NCI-H226 (cell line): ENCODE measurements at places on chromosomes 13 and 19.

DNA sequence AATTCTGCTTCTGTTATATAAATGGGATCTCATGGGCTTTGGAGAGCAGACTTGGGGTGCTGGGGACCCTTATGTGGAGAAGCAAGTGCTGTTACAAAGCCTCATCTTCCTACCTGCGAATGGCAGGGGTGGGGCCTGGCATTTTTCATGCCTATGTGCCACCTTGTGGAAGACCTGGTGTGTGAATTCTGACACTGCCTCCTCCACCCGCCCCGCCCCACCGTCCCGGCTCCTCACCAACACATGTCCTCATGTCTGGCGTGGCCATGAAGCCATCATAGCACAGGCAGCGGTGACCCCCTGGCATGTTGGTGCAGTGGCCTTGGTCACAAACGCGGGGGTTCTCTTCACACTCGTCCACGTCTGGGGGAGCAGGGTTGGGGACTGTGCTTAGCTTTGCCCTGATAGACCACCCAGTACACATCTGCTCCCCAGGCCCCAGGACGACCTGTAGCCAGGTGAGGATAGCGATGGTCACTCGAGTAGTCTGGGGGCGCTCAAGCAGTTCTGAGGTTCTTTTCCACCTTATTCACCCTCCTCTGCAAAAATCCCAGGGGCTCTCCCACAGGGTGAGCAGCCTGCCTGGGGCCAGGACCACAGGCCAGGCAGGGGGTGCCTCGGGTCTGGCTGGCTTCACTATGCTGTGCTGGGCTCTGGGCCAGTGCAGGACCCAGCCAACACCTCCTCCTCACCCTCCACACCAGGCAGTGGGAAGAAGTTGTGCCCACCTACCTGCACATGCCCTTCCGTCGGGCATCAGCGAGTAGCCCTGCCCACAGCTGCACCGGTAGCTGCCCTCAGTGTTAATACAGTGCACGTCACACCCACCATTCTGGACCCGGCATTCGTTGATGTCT is 32.7 kb downstream of the FBN3 start:
- no peak for DNase-seq

DNA sequence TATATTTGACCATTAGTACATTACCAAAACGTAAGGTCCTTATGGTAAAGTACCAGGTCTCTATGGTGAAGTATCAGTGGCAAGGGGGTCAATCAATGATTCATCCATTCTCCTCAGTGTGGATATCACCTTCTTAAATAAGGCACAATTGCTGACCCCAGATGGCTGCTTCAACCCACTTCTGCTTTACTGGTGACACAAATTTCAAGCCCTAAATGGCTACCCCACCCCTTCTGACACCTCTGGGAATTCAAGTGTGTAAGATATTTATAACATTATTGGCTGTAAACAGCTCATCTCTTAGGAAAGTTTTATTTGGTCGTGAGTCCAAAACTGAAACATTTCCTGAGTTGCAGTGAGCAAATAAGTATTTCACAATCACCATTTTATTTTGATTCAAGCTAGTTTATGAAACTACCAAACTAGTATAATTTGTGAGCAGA is 7.9 kb upstream of the WBP4 start:
- no peak for DNase-seq

GRCh38 chr19:44202470-44202869 is 9.9 kb upstream of the ZNF227 start:
- peak; percentile 76 for DNase-seq

GRCh38 chr13:40985381-40986100 is 33.6 kb downstream of the ELF1 start:
- DNase-seq: no peak

DNA sequence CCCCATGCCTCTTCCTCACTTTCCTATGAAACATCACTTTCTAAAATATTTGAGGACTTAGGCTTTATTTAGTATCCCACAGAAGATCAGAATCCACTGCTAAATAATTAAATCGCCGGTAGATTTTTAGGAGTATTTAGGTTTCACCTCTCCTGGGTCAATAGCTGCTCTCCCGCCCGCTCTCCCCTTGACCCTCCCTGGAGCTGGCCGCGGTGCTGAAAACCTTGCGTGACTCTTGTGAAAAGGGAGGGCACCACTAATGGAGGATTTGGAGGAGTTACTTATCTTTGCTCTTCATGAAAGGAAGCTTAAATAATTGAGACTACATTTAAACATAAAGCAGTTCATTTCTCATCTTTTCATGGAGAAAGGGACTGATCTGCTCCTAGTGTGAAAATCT is 14.1 kb downstream of the POU4F1 start:
- peak; percentile 55 for DNase-seq

- no peak for DNase-seq
Measured at GRCh38 chr19:41912899-41913537, 15.2 kb downstream of the ERFL start.

GRCh38 chr19:44647144-44647543 is 3.4 kb downstream of the PVR start:
- no peak for DNase-seq

- no peak for DNase-seq
Measured at GRCh38 chr13:24851546-24851945, 87.6 kb downstream of the RNF17 start.

DNA sequence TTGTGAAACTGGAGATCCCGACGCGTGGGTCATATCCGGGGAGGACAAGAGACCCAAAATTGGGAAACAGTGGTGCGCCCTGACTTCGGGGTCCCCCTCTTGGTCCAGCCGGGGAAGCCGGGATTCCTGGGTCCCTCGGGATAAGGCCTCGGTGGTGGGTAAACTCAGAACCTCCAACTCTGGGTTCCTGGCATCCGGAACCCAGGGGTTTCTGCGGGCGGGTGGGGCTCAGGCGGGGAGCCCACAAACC is 688 bp downstream of the ZFP36 start:
- no peak for DNase-seq

- DNase-seq: peak; percentile 26
Measured at GRCh38 chr19:41172297-41173164, 20.5 kb upstream of the CYP2S1 start.

GRCh38 chr13:100333141-100333540 is 244.2 kb downstream of the PCCA start:
- DNase-seq: no peak

GRCh38 chr19:45364696-45365095 is 5.7 kb downstream of the ERCC2 start:
- DNase-seq: no peak

DNA sequence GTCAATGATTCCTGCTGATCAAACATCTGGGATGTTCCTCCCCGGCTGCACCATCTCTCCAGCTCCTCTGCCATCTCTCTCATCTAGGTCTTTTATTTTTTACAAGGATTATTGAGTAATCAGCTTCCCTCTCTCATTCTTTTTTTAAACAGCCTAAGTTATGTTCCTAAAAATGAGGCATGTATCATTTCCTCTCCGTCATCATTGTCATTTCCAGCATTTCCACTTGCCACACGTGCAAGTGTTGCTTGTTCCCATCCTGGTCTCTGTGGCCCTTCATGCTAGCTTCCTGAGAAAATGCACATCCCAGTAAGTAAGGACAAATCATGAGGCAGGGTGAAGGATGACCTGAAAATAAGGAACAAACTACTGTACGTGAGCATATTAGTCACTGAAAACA is 102.7 kb upstream of the POSTN start:
- no peak for DNase-seq

DNA sequence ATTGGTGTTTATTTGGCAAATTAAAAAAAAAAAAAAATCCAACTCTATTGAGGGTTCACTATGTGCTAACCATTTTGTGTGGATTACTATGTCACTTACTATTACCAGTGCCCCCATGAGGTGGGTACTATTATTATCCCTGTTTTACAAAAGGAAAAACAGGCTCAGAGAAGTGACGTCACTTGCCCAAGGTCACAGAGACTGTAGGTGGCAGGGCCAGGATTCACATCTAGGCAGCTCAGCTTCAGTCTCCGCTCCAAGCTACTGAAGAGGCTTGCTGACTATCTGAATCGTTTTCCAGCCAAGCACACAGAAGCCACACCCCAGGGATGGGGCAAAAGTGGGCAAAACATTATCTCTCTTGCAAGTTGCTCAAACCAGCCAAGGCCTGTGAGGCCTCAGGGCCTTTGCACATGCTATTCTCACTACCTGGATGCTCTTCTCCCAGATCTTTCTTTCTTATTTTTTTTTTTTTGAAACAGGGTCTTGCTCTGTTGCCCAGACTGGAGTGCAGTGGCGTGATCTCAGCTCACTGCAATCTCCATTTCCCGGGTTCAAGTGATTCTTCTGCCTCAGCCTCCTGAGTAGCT is 4.8 kb upstream of the ANGPTL8 start:
- DNase-seq: no peak

GRCh38 chr13:53622456-53622855 is 593.8 kb downstream of the OLFM4 start:
- DNase-seq: no peak

DNA sequence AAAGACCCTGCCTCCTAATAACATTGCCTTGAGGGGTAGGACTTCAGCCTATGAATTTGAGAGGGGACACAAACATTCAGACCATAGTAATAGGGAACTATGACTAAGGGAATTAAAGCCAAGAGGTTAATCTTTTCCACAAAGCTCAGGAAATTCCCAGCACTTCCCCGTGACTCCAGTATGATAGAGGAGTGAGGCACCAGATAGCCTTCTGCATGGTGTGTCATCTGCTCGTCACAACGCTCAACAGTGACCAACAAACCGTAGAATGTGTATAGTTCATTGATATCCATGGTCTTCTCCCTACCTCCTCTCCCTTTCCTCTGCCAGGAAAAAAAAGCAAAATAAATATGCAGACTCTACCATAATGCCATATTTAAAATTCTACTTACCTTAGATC is 64.4 kb downstream of the B3GLCT start:
- DNase-seq: no peak

DNA sequence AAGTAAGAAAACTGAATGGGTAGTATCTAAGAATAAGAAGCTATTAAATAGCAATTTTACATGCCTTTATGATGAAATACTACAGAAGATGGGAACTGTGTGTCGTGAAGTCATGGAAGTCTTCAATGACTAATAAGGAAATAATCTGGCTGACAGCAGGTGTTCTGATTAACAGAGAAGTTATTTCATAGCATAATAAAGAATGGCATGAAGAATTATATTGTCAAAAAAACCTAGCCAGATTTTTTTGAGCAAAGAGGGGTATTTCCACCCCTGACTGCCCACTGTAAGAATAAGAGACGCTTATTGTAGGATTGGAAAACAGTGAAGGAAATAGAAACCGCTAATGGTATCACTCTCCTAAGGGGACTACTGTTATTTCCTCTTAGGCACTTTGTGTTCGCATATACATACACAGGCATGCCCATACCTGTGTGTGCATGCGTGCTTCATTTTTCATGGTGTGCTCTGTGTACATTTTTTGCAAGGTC is 318.8 kb downstream of the SHISA2 start:
- DNase-seq: peak; percentile 65

GRCh38 chr13:31775686-31776085 is 36.4 kb downstream of the RXFP2 start:
- DNase-seq: no peak

GRCh38 chr19:35731353-35731752 is 10.9 kb downstream of the IGFLR1 start:
- no peak for DNase-seq

- DNase-seq: no peak
Measured at GRCh38 chr19:15303105-15303780, 29.1 kb downstream of the BRD4 start.

- DNase-seq: no peak
Measured at GRCh38 chr13:31803311-31803710, 64.0 kb downstream of the RXFP2 start.

- DNase-seq: peak; percentile 31
Measured at GRCh38 chr13:87827479-87827878, 156.3 kb downstream of the SLITRK5 start.

- no peak for DNase-seq
Measured at GRCh38 chr19:49324801-49325576, at the start of gene SLC6A16. SLC6A16 (minus strand) TSS chr19:49325191; CDS start chr19:49311347, 13,844 bp downstream.

DNA sequence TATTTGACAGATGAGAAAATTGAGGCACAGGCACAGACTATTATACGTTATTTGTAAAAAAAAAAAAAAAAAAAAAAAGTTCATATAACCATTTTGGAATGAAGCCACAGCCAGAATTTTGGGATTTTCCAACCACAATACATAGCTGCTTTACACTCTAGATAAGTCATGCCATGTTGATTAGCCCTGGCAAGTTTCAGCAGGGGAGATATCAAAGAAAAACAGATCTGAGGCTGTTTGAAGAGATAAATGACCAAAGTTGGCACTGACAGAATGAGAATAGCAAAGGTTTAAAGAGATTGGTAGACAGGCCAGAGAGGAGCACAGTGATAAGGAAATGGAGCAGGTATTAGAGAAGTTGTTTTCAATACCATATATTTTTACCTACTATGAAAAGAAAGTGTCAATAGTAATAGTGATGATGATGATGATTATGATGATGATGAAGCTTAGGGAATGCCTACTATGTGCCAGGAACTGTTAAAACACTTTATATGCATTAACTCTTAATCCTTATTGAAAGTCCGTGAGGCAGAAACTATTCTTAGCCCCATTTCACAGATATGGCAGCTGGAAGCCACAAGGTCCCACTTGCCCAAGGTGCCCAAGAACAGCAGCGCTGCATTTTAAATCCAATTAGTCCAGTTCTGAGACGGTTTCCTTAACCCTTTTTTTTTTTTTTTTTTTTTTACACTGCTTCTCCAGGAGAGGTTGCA is 105.5 kb downstream of the MBNL2 start:
- DNase-seq: peak; percentile 89

DNA sequence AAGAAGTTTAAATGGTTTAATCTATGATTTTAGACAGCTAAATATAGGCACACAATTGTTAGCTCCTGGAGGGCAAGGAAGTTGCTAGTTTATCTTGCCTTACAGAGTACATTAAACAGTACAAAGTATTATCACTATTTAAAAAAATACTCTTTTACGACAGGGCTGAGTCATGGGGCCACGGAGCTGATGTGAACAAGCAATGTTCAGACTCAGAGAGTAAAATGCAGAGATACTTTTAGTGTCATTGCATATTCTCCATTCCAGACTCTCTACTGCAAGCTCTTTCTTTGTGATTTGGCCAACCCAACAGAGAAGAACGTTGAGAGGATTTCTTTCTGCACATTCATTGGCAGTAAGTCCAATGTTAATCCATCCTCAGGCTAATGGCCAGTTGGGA is 352.4 kb downstream of the SPRY2 start:
- DNase-seq: peak; percentile 35

DNA sequence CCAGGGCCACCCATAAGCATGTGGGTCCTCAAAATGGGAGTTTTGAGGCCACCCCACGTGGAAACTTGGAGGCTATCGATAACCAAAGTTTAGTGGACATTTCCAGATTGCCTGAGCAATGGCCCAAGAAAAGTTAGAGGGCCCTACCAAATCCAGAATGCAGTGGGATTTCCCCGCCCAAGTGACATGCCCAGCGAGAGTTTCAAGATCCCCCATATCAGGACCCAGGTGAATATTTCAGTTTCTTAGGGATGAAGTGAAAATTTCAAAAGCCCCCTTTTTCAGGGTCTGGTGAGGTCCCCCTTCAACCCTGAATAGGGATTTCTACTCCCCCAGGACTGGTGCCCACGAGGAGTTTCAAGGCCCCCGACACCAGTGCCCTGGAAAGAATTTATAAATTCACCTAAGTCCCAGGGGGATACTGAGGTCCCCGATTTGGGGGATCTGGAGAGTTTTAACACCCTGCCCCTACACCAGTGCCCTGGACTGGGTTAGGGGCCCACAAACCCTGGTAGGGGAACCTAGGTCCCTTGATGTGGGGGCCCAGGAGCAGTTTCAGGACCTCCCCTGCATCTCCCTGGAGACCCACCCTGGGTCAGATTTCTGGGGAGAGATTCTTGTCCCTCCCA is 695 bp downstream of the BST2 start:
- no peak for DNase-seq

GRCh38 chr13:66996503-66996902 is 233.6 kb downstream of the PCDH9 start:
- no peak for DNase-seq
